ENCODE measurements at places on chromosomes 5 and 9.

GRCh38 chr5:16937503-16938161, 1.5 kb upstream of the MYO10 start:
- no peak for DNase-seq

DNA sequence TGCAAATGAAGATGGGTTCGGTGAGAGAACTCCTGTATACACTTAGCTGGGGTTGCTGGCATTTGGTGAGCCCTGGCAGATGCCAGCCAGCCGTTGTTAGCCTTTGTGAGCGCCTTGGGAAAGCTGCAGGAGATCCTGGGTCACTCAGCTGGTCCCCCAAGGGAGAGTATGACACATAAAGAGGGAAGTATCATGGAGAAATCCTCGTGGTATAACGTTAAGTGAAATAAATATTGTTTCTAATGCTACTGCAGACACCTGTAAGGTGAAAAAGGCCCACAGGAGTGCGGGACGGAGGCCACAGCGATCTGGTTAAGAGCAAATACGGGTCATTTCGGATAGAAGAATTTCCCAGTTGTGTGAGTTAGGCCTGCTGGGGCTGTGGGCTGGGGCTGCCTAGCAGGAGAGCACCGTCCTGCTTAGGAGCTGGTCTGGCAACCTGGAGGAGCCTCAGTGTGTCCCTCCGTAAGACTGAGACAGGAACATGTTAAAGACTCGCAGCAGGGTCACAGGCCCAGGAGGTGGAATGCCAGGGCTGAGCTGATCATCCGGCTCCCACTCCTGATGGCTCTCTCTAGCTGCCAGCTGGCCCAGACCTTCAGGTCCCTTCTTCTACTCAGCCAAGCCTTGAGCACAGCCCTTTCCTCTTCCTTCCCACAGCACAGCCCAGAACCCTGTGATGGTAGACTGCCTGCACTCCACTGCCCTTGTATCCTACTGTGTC, 4.9 kb downstream of the NKX2-5 start:
- DNase-seq: no peak

DNA sequence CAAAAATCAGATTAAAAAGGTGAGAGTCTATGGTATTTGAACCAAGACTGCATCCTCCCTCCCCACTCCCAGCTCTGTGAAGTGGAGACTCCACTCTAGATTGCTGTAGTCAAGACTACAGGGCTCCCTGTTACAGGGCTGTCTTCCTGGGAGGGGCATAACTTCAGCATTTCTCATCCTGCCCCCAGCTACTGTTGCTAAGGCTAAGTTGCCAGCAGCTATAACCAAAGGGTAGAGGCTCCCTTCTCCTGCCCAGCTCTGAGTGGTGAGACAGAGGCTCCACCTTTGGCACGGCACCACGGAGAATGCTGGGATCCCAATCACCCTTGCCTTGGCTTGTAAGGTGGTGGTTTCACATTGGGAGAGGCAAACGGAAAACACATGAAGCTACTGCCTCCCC, 39.2 kb upstream of the GCNT4 start:
- no peak for DNase-seq

GRCh38 chr5:151205411-151205810, 18.5 kb downstream of the CCDC69 start:
- no peak for DNase-seq

Measured in activated CD4-positive, alpha-beta T cell treated with anti-CD3 and anti-CD28 coated beads for 1 hour (primary cell).